ENCODE measurements at places on chromosomes 13 and 19.

- no peak for DNase-seq
These were observed 245.0 kb upstream of the SERP2 start for GRCh38 chr13:44128552-44129001.

- no peak for DNase-seq
These were observed 393.0 kb downstream of the LMO7 start for GRCh38 chr13:76029088-76029487.

GRCh38 chr13:113595131-113595530 lies 10.6 kb downstream of the TFDP1 start:
- no peak for DNase-seq

DNA sequence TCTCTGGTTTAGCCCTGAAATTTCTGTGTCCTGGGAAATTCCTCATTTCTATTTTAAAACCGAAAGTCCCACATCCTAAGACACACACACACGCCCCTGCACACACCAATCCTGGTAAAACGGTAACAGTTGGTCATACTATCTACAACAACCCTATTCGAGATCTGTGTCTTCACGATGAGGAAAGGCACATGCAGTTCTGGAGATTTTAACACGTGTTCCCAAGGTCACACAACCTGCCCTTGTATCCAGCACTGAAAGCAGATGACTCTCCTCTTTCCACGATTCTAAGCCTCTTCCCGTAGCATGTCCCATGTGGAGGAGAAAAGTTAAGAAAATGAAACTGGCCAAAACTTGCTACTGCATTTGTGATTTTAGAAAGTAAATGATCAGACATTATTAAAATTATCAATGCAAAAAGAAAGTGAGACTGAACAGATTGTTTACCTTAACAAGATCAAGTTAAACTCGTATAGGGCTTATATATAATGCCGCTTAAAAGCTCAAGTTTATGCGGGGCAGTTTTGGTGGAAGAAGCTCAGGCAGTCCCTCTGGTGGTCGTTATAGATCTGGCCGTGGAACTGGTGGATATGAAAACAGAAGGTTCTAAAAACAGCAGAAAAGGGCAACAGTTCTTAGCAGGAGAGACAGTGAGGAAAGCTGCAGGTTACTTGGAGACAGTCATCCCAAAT lies 32.7 kb downstream of the VSTM1 start:
- no peak for DNase-seq

DNA sequence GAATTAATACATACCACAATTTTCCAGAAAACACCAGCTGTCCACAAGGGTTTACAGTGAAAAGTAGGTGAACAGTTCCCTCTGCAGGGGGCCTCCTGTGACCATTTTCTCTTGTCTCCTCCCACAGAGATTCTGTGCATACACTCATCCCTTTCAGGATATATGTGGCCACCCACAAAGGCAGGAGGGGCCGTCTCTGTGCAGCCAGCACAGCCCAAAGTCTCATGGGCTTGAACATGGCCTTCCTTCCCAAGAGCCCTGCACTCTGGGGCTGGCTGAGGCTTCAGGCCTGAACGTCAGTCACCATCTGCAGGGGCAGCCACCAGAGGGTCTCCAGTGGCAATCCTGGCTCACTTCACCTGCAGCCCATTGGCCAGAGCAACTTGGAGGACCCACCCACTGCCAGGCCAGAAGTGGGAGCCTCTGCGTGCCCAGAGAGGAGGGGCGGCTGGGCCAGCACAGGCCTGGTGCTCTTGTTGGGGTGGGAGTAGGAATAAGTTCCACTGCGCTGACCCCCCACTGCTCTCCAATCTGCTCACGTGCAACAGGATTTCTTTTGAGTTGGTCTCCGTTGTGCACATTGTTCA lies 25.1 kb downstream of the TMEM161A start:
- DNase-seq, result no peak

GRCh38 chr13:84865783-84866221 lies 933.4 kb downstream of the SLITRK6 start:
- no peak for DNase-seq
